ENCODE measurements at places on chromosomes 11 and 22. TPM values are rescaled to one million over a fixed set of nuclear protein-coding genes. Genes with fewer than 3 reads are reported as not detected.

Gene YWHAH
- polyA plus RNA-seq, result 120 TPM

GRCh38 chr22:24935771-24936483, 10.6 kb downstream of the LHFPL7 start:
- no peak for DNase-seq

- DNase-seq, result no peak
Observed at GRCh38 chr22:23833017-23833751, 5.6 kb downstream of the DERL3 start.

Gene SCUBE2
- polyA plus RNA-seq, result 6.8 TPM

Gene KRTAP5-7
- polyA plus RNA-seq, result 0.25 TPM

- no peak for DNase-seq
Observed at GRCh38 chr11:1224491-1225385, 1.9 kb downstream of the MUC5B start.

Gene GNAZ
- 4.7 TPM for polyA plus RNA-seq

GRCh38 chr11:115524572-115524971, 20.4 kb upstream of the CADM1 start:
- no peak for DNase-seq

Gene FAM83F
- polyA plus RNA-seq, result 2.5 TPM

Gene RPS6KB2
- 40.4 TPM for polyA plus RNA-seq

Gene BTG4
- not detected for polyA plus RNA-seq

Data from left kidney (tissue), 8 donors.